Stimulated activated CD8-positive, alpha-beta memory T cell treated with anti-CD3 and anti-CD28 coated beads, Interleukin-4, amount 100 ng/mL, for 48 hours (primary cell): ENCODE measurements at places on chromosomes 16 and 17.

DNA sequence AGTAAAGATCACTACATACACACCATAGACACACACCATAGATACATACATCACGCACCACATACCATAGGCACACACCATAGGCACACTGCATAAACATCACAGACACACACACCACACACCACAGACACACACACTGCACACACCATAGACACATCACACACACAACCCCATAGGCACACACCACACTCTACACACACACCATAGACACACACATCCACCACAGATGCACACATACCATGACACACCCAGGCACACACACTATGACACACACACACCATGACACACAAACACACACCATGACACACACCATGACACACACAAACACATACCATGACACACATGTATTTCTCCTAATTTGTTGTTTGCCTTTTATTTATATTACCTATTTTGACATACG lies 14.1 kb downstream of the TBC1D16 start:
- no peak for DNase-seq

GRCh38 chr16:21638573-21638975 lies 13.8 kb downstream of the IGSF6 start:
- DNase-seq, result peak; percentile 43

DNA sequence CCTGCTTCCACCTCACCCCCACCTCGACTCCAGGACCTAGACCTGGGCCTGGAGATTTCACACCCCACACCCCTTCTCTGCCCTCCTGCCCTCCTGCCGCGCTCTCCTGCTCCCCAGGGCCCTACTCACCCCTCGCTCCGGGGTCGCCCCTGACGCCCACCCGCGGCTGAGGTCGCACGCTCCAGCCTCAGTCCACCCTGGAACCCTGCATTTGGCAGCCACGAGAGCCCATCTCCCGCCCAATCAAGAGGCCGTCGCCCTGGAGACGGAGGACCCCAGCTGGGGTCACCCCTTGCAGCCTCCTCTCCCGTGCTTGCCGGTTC lies 16.1 kb downstream of the TLE7 start:
- no peak for DNase-seq

DNA sequence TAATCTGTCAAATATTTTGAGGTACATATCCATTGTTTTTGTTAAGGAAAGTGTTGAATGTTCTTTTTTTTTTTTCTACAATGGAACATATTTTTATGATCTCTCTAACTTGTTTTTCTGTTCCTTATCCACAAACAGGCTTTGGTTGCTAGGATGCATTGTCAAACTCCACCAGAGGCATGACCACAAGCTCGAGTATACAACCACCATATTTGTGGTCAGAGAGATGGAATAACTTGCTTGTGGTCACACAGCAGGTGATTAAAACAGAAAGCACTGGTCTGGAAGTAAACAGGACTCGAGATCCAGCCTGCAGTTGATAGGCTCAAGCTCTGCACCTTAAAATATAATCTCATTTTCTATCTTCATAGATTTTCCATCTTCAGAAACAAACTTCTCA lies 105.8 kb upstream of the ADAMTS18 start:
- DNase-seq, result no peak

DNA sequence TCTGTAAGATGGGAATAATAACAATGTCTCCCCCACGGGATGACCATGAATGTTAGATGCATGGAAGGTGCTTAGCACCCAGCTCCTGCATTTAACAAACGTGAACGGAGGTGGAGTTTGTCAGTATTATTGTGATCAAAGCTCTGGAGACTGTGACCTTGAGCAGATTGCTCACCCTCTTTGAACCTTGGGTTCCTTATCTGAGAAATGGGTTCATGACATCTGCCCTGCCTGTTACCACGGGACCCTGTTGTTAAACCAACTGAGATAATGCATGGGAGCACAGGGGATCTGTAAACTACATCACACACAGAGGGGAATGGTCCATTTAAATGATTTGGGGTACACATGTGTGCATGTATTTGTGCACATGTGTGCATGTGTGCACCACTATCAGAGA lies 29.6 kb downstream of the MRM1 start:
- no peak for DNase-seq

GRCh38 chr16:25108054-25108453 lies 3.5 kb upstream of the LCMT1 start:
- peak; percentile 54 for DNase-seq

- DNase-seq, result no peak
Observed at GRCh38 chr17:27319541-27320221, 25.8 kb downstream of the WSB1 start.

- no peak for DNase-seq
Observed at GRCh38 chr17:28124962-28125361, 82.5 kb downstream of the NLK start.

GRCh38 chr17:67974185-67974584 lies 22.1 kb downstream of the C17orf58 start:
- DNase-seq, result no peak

GRCh38 chr16:85625485-85626117 lies 12.5 kb downstream of the GSE1 start:
- no peak for DNase-seq

DNA sequence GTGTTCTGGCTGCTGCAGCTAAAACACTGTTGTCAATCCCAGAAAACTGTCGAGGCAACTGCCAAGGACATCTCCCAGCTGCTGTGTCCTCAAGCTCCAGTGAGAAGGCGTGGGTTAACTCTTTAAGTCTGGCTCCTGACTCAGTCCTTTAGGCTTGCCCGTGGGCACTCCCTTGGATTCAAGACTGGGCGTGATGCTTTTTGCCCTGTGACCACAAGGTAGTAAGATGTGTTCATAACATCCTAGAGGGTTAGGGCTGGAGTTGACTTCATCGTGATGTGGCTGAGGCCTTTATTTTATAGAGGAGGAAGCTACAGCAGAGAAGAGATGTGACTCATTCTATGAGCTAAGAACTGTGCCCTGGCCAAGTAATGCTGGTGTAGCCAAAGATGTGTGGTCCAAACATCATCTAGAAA lies 50.9 kb upstream of the TEKT3 start:
- no peak for DNase-seq

DNA sequence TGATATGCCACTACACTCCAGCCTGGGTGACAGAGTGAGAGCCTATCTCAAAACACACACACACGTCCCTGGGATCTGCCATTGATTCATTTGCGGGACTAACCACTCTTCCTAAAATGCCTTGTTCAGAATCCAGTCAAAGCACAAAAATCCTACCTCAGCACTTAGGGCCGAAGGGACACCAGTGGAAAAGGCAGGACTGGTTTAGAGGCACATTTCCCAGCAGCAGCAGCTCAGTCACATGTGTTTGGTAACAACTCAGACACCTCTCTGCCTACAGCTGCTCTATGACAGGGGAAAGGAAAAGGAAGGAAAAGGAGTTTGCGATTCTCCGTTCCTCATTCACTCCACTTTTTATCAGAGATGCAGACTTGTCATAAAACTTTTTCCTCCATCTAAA lies 12.2 kb downstream of the KNOP1 start:
- DNase-seq, result no peak

GRCh38 chr17:8056976-8057625 lies 18.2 kb downstream of the ALOX15B start:
- no peak for DNase-seq

- no peak for DNase-seq
Observed at GRCh38 chr16:8849411-8850011, 19.3 kb downstream of the CARHSP1 start.

GRCh38 chr17:6460531-6461161 lies 16.4 kb downstream of the PIMREG start:
- no peak for DNase-seq

DNA sequence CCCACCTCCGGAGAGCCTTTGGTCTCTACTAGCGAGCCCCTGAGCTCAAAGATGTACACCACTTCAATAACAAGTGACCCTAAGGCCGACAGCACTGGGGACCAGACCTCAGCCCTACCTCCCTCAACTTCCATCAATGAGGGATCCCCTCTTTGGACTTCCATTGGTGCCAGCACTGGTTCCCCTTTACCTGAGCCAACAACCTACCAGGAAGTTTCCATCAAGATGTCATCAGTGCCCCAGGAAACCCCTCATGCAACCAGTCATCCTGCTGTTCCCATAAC lies 702 bp downstream of the SPN start:
- no peak for DNase-seq

- DNase-seq, result no peak
Observed at GRCh38 chr16:67249178-67250044, 632 bp downstream of the SLC9A5 start.

GRCh38 chr17:63476854-63477479 lies at the start of gene ACE:
Gene ACE (plus strand): TSS chr17:63477061. CDS start chr17:63477095, 34 bp downstream.
- DNase-seq, result peak; percentile 50

GRCh38 chr17:42886283-42887176 lies 14.1 kb upstream of the G6PC1 start:
- DNase-seq, result no peak

- no peak for DNase-seq
Observed at GRCh38 chr17:76597156-76598003, 11.7 kb upstream of the ST6GALNAC2 start.

- no peak for DNase-seq
Observed at GRCh38 chr17:2190014-2190413, 113.6 kb downstream of the SMG6 start.

DNA sequence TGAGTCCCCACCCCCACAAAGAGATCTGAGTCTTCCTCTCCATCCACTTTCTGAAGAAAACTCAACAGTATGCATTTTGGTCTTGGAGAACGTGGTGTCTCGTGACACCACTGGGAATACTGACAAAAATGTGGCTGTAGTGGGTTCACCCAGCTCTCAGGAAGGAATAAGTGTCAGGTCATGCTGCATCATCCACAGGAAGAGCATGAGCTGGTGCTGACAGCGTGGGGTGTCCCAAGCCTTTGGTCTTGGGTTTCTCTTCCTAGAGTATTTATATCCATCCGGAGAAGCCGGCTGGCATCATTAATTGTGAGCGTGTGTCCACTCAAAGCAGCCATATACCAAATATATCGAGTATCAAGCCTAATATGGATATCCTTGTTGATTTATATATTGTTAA lies 55.9 kb downstream of the C17orf67 start:
- no peak for DNase-seq

DNA sequence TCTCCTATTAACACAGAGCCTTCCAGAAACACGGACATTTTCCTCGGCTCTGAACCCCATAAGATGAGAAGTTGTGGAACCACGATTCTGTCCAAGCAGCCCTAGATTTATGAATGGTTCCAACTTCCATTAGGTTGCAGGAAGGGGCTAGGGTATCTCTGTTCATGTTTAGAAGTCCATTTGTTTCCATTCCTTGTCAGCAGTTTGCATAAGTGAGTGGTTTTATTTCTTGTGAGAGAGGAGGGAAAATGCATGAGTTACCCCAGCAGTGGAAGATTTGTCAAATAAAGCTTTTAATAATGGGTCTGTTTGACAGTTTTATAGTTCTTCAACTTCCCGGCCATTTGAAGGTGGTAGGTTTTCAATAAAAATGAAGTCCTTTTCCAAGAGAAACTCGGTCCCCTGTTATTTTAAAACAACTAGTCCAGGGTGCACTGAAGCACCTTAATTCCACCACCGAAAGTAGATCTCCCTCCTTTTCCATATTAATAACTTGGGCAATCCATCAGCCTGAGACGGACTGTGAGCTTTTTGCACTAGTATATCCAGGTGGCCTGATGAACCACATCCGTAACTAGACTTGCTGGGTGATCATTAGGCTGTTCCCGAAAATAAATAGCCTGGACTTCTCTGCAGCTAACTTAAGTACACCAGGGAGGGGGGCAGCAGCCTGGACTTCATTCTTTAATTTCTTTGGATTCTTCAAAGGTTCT lies 181.3 kb downstream of the TMEM114 start:
- no peak for DNase-seq

DNA sequence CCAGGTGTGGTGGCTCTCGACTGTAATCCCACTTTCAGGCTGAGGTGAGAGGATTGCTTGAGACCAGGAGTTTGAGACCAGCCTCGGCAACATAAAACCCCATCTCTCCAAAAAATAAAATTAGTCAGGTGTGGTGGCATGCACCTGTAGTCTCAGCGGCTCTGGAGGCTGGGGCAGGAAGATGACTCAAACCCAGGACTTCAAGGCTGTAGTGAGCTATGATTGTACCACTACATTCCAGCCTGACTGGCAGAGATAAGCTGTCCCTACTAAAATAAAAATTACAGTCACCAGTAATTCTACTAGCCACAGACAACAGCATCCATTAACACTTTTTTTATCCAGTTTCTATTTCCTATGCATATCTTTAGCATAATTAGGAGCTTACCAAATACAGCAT lies 176.3 kb downstream of the CPPED1 start:
- DNase-seq, result no peak

DNA sequence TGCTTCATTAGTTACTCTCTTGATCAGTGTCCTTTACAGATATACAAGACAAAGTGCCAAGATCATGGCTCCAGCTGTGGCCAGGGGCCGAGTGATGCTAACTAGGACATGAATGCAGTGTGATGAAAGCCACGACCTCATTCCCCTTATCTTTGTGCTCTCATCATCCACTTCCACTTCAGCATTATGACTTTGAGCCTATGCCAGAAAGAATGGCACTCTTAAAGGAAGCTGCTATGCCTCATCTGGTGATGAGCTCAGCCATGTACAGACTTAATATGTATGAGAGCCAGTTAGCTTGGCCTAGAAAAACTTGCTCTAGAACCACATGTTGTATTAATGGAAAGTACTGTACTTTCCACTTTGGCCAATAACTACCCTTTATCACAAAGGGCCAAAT lies 179.1 kb downstream of the TOX3 start:
- DNase-seq, result no peak

DNA sequence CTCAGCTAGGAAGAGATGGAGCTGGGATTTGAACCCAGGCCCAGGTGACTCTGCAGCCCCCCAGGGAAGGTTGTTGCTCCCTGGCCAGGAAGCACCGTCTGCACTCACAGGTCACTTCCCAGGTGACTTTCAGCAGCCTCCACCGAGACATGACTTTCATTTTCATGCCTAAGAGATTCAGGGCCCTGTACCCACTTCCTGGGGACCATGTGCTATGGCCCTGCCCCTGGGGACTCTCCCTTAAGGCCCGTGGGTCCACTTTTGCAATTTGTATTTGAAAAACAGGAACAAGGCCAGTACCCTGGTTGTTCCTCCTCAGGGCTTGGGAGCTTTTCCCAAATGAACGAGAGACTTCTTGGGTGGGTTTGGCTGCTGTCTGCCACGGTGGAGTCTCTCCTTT lies 191.0 kb downstream of the IRF8 start:
- no peak for DNase-seq
